ENCODE measurements at places on chromosomes 5 and 9.

DNA sequence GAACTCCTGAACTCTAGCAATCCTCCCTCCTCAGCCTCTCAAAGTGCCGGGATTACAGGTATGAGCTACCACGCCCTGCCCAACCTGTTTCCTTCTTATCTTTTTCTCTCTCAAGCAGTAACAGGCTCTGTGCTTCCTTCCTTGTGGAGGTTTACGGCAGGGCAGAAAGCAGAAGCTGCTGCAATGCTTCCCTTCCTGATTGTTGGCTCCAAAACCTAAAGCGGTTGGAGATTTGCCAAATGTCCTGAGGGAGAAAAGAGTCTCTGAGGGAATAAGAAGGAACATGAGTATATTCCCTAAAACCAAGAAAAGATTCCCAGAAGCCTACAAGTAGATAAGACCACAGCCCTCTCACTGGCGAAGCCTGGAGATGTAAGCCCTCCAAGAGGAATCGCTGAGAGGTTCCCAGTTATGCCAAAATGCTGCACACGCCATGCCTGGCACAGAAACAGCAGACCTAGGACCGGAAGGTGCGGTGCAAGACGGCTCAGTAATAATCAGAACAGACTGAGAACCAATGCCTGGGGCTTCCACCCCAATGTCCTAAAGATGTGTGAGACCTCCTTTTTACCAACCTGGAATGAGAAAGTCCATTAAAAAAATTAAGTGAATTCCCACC is 73.2 kb downstream of the APTX start:
- DNase-seq = no peak

DNA sequence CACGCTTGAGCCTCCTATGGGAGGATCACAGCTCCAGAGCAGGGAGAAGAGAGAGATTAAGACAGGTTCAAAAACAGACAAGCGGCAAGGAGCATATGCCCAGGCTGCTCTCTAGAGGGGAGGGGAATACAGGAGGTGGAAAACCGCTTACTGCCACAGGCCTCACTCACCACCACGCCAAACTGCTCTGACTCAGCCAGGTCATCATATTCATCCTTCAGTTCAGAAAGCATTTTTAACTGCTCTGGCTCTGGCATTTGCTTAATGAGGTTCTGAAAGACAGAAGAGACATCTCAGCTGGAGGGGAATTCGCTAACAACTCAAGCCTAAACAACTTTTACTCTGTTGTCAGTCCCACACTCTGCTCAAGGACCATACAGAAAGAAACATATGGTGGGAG is 40.1 kb downstream of the PCDHGC5 start:
- DNase-seq = no peak

- no peak for DNase-seq
Measured at GRCh38 chr5:36795366-36795765, 81.2 kb upstream of the NIPBL start.

- DNase-seq = no peak
Measured at GRCh38 chr9:85508616-85509015, 233.1 kb downstream of the AGTPBP1 start.

DNA sequence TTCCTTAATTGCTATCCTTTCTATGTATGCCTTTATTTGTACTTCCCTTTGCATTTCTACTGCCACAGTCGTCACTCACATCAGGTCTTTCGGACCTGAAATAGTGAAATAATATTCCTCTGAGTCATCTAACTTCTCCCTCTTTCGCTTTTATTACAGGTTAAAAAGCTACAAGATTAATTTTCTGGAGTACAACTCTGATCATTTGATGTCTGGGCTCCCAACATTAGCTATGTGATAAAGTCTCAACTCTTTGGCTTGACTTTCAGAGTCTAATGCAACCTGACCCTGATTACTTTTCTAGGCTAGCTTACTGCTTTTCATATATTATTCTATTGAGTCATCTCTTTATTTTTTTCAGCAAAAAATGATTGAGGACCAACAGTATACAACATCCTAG is 638.8 kb upstream of the WWC1 start:
- no peak for DNase-seq

GRCh38 chr9:10130061-10130675 is 482.6 kb downstream of the PTPRD start:
- no peak for DNase-seq

DNA sequence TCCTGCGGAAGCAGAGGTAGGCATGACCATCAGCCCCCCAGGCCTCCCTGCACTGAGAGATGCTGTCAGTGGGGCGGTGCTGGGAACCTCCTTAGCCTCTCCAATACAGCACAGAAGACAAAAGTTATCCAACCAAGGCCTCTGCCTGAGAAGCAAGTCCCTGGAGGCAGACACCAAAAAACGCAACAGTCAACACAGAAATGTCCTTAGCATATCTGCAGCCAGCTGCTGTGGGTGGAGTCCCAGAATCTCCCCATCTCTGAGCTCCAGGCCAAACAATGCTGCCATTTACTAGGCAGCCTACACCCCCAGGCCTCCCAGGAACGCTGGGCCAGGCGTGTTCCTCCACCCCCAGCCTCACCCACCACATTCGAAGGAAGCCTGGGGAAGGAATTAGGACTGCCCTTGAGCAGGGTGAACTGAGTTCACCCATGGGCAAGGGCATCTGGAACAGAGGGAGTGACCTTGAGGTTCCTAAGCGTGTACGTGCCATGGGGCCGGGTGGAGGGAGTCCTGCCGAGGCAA is 43.7 kb downstream of the STK10 start:
- no peak for DNase-seq

DNA sequence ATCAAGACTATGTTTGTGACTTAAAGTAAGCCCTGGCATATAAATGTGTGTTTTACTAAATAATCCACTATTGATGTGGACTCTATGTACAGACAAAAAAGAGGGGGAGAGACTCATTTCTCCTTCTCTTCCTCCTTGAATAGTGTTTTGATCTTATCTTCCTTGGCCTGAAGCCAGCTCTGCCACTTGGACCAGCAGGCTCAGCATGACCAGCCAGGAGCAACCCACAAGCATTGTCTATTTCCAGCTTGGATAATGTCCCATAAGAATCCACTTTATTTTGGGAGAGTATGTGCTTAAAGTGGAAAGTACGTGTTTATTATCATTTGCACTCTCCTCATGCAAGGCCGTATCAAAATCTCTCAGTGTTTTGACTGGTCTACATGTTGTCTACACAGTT is 23.8 kb upstream of the SLC46A2 start:
- no peak for DNase-seq

GRCh38 chr5:168218746-168219145 is 72.7 kb upstream of the WWC1 start:
- no peak for DNase-seq

GRCh38 chr5:140603734-140604133 is 29.2 kb downstream of the CD14 start:
- DNase-seq = no peak

DNA sequence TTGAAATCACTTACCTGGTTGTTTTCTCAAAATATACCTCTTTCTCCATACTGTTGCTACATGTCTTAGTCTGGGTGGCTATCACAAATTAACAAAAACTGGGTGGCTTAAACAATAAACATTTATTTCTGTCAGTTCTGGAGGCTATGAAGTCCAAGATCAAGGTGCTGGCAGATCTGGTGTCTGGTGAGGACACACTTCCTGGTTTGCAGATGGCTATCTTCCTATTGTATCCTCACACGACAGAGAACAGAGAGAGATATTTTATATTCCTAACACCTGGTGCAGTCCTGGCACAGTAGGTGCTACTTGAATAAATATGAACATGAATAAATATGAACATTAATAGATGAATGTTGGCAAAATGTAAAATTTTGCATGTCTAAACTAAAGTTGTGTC is 164.3 kb upstream of the ACOT12 start:
- no peak for DNase-seq

GRCh38 chr5:2165203-2165602 is 282.5 kb upstream of the IRX4 start:
- no peak for DNase-seq

DNA sequence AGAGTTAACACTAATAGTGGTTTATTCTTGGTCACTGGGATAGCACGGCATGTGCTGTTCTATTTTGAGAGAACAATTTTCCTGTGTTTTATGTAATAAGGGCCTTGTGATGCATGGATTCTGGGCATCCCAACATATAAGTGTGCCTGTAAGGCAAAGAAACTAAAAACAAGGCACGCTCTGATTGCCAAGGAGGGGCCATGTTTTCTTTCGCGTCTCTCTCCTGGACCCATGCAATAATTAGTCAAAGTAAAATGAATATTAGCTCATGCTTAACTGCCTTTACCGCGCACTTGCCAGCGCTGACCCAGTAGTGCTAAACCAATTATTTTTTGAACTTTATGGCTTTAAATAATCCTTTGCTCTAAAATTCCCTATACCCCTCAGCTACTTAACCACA is 140.9 kb downstream of the PSAT1 start:
- DNase-seq = no peak

- no peak for DNase-seq
Measured at GRCh38 chr5:157470631-157471030, 10.6 kb downstream of the NIPAL4 start.

DNA sequence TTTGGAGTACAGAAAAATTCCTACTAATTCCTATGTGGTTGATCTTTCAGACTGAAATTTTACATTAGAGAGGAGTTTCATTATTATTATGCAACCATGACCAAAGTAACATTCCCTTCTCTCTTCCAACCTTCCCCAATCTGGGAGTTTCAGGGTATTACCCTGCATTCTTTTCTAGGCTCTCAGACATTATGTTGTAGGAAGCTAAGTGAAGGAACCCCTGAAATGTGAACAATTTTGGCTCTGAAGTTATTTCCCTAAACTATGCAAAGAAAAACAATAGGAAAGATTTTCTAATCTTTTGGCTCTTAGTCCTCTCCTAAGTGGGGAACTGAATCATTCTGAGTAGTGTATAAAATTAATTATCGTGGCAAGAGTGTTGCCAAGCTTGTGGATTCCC is 63.3 kb upstream of the ZFAND5 start:
- DNase-seq = no peak

DNA sequence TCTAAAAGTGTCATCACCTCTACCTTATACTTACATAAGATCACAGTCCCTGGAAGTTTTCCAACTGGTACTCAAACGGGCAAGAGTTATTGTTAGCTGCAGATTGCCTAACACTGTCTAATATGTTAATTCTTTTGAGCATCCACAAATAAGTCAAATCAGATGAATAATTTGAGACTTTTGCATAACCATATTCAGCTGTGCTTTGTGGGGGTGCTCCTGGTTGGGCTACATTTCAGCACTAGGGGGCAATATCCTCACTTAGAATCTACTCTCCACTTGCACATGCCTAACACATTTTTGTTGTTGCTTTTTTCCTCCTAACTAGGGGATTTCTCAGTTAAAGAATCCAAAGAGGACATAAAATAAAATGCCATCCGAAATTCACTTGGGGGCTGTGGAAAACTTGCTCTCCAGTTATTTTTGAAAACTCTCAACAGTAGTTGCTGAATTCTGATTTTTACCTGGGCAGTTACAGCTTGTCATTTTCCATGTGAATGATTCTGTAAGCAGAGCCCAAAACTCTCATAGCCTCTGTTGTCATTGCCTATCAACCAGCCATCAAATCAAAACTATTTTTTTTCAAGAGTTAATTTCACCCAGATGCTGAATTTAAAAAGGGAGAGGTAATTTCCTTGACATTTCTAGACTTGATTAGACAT is 71.5 kb downstream of the TRIM36 start:
- DNase-seq = no peak

- DNase-seq = no peak
Measured at GRCh38 chr5:14054111-14054854, 88.9 kb upstream of the TRIO start.

Data from activated CD4-positive, alpha-beta T cell treated with anti-CD3 and anti-CD28 coated beads, Interleukin-2, amount 50 U/mL, for 4 hours (primary cell).